ENCODE measurements at places on chromosomes 13 and 19.

DNA sequence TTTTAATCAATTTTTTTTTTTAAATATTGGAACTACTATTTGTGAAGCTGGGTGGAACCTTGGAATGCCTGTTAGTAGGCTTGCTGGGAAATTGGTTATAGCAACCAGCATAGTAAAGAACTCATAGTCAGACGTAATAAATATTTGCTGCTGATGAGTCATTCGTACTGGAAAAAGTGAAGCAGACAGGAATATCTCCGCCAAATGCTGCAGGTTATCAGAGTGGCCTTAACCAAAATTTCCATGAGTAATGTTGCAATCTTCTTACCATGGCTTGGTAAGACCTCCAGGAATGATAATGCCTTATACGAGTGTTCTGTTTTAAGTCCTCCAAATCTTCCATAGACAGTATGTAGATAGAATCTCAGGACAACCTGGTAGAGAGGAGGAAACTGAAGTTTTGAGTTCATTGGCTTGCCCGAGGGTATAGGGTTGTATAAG lies 34.2 kb downstream of the MBNL2 start:
- H3K27me3 ChIP-seq: no peaks in the 10 kb centered on the region
- peaks cover 80% of the 10 kb centered on the region for H3K4me1 ChIP-seq
- no peak overlapping the region for H3K4me3 ChIP-seq
- no peak for DNase-seq
- peak overlapping the region; percentile 97 for H3K27ac ChIP-seq

DNA sequence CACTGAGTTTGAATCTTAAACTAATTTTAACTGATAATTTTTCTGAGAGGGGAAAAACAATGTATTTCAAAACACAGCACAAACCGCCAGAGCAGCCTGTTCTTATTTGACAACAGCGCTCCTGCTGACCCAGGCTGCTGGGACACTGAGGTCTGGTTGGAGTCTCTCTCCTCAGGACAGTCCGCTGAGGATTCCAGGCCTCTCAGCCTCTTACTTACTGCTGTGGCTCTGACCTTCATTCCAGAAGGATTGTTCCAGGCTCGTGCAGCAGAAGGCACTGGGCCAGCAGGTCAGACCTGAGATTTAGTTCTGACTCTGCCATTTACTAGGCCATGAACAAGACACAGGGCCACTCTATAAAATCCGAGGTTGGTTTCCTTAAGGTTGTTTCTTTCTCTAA lies 393.6 kb downstream of the TDRD3 start:
- H3K27ac ChIP-seq: no peak overlapping the region
- DNase-seq: no peak
- no peak overlapping the region for H3K4me3 ChIP-seq

- H3K27ac ChIP-seq: no peak overlapping the region
- no peak for DNase-seq
- no peaks in the 10 kb centered on the region for H3K27me3 ChIP-seq
- H3K4me1 ChIP-seq: peaks cover 33% of the 10 kb centered on the region
Observed at GRCh38 chr13:97339988-97340749, 93.8 kb upstream of the RAP2A start.

DNA sequence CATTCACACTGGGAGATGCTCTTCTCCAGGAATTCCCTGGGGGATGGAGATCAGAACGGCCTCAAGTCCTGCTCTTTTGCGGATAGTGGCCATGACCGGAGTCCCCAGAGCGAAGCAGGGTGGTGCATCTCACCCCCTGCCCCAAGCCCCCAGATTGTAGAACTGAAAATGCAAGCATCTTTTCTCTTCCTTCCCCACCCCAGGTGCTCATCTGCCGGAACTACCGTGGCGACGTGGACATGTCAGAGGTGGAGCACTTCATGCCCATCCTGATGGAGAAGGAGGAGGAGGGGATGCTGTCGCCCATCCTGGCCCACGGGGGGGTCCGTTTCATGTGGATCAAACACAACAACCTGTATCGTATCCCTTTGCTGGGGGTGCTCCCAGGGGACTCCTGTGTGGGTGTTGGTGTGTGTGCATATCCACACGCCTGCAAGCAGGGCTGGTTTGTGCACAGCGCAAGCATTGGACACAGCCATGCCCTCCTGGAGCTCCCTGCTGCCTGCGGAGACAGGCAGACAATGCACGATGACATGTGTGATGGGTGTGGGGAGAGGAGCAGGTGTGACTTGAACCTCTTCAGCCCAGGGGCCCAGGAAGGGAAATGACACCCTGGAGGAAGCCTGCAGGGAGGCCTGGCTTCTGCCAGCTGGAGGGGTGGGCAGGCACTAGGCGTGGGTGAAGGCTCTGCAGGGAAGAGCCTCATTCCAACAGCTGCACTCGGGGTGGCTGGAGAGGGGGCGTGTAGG lies 5.7 kb downstream of the AP1M1 start:
- peaks cover 16% of the 10 kb centered on the region for H3K36me3 ChIP-seq
- H3K4me3 ChIP-seq: no peak overlapping the region
- peaks cover 18% of the 10 kb centered on the region for H3K4me1 ChIP-seq
- peak; percentile 60 for DNase-seq
- no peak overlapping the region for H3K27ac ChIP-seq

GRCh38 chr19:4258181-4258580 lies 11.3 kb downstream of the YJU2 start:
- peak; percentile 85 for DNase-seq
- no peaks in the 10 kb centered on the region for H3K27me3 ChIP-seq
- H3K4me3 ChIP-seq: no peak overlapping the region
- no peak overlapping the region for H3K27ac ChIP-seq
- H3K36me3 ChIP-seq: peaks cover 31% of the 10 kb centered on the region
- no peaks in the 10 kb centered on the region for H3K4me1 ChIP-seq

- no peak overlapping the region for H3K4me3 ChIP-seq
- no peak overlapping the region for H3K27ac ChIP-seq
- DNase-seq: no peak
Observed at GRCh38 chr13:110756219-110756631, 42.7 kb downstream of the ING1 start.

DNA sequence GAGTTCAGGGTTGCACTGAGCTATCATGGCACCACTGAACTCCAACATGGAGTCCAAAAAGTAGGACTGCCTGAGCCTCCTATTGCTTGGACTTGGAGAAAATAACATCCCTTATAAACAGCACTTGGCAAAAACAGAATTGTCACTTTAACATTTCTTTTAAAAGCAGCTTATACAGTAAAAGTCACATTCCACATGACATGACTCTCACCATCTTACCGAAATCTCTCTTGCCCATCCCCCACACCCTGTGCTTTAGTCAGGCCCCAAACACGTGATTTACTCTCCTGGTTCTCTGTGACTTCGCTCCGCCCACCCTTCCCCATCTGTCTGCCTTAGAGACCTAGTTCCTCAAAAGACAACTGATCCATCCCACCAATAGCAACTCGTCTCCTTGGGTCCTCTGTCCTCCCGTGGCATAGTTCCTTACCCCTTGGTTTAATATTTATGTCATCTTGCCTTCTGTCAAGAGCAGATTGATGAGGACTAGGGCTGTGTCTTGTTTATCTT lies 4.6 kb downstream of the SAFB start:
- no peaks in the 10 kb centered on the region for H3K27me3 ChIP-seq
- H3K36me3 ChIP-seq: peaks cover 23% of the 10 kb centered on the region
- H3K4me1 ChIP-seq: peaks cover 49% of the 10 kb centered on the region
- no peak overlapping the region for H3K4me3 ChIP-seq

DNA sequence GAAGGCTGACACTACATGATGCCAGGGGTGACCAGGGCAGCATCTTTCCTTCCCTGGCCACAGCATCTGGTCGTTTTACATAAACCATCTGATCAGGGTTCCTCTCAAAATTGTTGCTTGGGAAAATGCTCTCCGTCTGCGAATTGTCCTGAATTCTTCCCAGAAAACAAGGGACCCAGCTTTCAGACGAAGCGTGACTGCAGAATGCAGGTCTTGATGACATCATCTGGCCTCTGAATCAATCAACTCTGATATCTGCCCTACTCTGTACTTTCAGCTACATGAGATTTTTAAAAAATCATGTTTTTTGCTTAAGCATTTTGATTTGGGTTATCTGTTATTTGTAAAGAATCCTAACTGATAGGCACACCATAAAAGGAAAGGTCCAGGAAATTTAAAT lies 246.6 kb upstream of the IRS2 start:
- H3K4me1 ChIP-seq: peaks cover 10% of the 10 kb centered on the region
- no peaks in the 10 kb centered on the region for H3K36me3 ChIP-seq
- DNase-seq: no peak
- no peak overlapping the region for H3K4me3 ChIP-seq
- no peak overlapping the region for H3K27ac ChIP-seq
- no peaks in the 10 kb centered on the region for H3K27me3 ChIP-seq

All from chondrocyte (in vitro differentiated cells).